ENCODE measurements at places on chromosomes 7 and 10.
A peak's percentile ranks its signal among the peaks of the same experiment; 100 is the strongest.

DNA sequence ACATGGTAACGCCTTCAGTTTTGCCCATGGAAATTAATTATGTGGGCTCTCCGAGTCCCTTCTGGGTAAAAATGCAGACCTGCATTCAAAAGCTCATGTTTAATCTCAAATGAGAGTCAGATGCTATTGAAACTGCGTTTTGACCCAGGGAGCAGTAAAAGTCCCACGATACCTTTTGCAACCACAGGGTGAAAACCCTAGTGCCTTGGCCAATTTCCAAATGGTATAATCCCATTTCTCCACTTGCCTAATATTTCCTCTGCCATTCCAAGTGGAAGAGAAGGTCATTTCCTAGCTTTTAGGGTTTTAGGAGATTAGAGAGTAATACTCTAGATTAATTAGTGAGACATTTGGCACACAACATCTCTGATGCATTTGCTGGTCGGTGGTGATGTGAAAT is 132.5 kb downstream of the NRP1 start:
- DNase-seq = no peak

- DNase-seq = no peak
These were observed 24.3 kb upstream of the PPP2R2D start for GRCh38 chr10:131876508-131876907.

DNA sequence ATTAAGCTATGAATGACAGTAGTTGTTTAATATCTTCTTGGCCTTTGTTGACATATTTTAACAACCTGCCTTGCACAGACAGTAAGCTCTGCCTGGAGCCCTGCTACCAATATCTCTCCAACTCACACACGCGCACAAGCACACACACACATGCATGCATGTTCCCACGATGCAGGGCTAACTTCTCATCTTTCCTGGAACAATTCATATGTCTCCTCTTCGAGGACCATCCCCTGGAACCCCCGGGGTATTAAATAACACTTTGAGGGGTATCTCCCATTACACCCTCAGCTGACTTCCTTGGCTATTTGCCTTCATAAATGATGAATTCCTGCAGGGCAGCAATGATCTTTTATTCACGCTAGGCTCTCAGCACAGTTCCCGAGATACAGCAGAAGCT is 258.0 kb downstream of the TRIL start:
- no peak for DNase-seq

GRCh38 chr10:22429981-22430421 is 84.7 kb downstream of the SPAG6 start:
- DNase-seq = no peak

- no peak for DNase-seq
These were observed 14.5 kb upstream of the FAM204A start for GRCh38 chr10:118356628-118357027.

GRCh38 chr7:24665564-24666294 is 91.5 kb downstream of the GSDME start:
- peak; percentile 30 for DNase-seq

DNA sequence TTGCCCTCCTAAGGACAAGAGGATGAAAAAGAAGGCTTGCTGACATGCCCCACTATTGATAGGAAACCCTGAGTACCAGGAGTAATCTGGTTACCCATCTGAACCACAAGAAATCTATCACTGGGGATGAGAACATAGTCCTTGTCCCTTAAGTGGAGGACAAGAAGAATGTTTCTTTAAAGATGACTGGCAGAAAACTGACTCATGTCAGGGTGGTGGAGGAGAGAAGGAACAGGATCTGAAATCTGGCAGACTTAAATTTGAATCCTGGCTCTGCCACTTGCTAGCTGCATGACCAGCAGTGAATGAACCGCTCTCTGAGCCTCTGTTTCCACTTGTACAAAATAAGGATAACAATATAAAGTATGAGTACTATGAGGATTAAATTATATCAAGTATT is 38.9 kb upstream of the XPNPEP1 start:
- no peak for DNase-seq

DNA sequence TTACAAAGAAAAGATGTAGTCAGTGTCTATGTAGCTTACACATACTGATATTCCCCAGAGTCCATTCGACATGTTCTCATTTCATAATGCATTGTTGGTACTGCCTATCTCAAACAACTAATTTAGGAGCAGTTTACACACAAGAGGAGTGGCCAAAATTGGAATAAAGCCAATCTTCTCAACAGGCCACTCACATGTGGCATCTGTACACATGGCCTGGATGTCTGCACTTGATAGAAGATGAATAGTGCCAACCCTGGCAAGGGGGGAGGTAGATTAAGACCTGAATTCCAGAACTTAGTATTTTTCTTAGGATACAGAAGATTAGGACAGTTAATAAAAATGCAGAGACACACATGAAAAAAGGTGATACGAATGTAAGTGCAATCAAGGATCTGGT is 125.3 kb upstream of the STARD3NL start:
- DNase-seq = no peak

- no peak for DNase-seq
These were observed at the start of gene BEND7 for GRCh38 chr10:13528875-13529713. TSS of gene BEND7 (minus strand) at chr10:13529014. CDS start at chr10:13528533, 481 bp downstream.

GRCh38 chr10:131902211-131902610 is 1.4 kb downstream of the PPP2R2D start:
- no peak for DNase-seq

DNA sequence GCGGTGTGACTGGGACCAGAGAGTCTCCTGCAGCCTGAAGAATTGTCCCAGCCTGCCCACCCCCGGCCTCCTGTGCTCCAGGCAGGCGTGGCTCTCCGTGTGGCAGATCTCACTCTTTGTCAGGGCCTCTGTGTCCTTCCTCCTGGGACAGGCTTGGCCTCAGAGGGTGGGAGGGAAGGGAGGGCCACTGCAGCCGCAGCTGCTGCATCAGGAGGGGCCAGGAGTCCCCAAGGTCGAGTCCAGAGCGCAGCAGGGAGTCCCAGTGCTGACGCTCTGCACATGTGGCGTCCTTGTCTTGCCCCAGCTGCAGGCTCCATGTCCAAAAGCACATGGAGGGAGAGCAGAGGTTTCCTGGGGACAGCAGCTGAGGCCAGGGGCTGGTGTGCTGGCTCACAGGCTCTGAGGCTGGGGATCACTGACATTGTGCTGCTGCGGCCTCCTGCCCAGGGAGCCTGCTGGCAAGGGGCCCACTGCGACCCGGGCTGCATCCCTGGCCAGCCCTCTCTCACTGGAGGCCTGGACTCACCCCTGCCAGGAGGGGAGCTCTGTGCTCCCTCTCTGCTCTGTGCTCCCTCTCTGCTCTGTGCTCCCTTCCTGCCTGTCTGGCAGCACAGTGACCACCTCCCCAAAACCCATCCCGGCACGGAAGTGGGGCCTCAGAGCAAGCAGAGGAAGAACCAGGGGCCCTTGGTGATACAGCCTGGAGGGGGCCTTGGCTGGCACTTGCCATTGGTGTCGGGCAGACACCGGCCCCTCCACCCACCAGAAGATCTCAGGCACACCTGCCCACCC is 114.6 kb upstream of the RET start:
- no peak for DNase-seq

DNA sequence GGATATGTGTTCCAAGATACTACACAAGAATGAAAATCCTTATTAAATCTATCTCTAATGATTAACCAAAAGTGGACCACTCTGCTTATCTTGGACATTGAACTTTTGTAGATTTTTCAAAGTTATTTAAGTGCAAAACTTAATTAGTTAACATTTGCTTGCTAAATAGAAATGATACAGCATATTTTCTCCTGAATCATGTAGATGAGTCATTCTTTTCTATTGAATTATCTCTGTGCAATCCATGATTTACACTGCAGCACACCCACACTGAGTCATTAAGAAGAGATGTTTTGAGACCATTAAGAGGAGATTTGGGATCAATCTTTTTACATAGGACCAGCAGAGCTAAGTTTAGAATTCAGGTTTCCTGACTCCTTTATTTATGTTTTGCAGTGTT is 6.6 kb upstream of the ABCC2 start:
- no peak for DNase-seq

GRCh38 chr10:34918060-34918775 is 103.1 kb upstream of the PARD3 start:
- no peak for DNase-seq

GRCh38 chr10:6299234-6299633 is 96.5 kb downstream of the PFKFB3 start:
- DNase-seq = no peak

GRCh38 chr7:128106821-128107220 is 75.6 kb upstream of the LRRC4 start:
- no peak for DNase-seq

DNA sequence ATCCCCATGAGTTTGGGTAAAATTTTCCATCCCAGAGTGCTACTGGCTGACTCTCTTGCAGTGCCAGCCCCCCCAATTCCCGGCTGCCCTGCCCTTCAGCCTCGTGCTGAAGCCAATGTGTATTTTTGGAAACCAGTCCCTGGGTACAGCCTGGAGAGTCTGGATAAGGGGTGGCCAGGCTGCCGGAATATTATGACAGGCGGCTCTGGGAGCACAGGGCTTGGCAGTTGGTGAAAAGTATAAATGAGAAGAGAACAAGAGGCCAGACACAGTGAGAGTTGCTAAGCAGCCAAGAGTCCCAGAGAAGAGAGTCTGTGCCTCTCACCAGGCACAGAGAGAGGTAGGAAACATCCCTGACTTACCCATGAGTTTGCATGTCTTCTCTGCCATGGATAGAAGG is 53.6 kb downstream of the TMEM130 start:
- DNase-seq = no peak

- DNase-seq = no peak
These were observed 94.4 kb upstream of the SKAP2 start for GRCh38 chr7:26958834-26959233.

DNA sequence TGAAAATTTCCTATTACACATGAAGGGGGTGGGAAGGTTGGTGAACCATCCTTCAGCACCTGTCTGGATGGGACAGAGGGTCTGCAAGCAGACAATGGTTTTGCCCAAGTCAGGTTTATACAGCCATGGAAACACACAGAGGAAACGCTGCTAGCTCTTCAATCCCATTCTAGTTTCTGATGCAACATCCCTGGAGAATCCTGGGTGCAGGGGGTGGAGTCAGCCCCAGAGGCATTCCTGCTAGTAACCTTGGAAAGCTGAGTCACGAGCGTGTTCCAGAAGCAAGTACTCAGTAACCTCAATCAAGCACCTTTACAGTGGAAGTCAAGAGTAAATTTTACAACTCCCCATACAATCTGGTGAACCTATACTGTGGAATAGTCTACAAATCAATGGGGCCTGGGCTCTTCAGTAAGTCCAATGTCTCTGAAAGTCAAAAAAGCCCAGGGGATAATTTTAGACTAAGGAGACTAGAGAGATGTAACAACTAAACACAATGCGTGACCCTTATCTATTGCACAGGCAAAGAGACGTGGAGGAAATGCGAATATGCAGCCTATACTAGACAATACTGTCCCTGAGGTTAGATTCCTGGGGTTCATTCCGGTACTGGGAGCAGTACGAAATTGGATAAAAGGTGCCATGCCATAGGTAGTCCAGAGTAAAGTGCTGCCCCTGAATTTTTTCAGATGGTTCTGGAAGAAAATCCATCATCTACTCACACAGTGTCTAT is 95.4 kb downstream of the ZRANB1 start:
- DNase-seq = no peak

- no peak for DNase-seq
These were observed 219.7 kb downstream of the TRIL start for GRCh38 chr7:28738412-28738811.

DNA sequence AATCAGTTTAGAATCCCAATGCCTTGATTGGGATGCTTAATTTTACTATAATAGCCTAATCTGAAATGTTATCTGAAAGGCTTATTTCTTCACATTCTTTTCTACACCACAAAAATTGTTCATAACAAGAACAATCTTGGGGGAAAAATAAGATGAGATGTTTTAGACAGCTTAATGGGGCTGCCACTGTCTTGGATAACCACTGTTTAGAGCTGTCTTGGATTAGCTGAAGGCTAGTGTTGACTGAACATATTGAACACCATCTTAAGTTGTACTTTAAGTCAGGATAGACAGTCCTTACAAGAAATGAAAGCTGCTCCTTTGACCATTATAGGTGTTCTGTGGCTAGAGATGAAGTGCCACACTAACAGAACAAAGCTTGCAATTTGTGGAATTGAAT is 501.3 kb downstream of the GFRA1 start:
- DNase-seq = no peak

DNA sequence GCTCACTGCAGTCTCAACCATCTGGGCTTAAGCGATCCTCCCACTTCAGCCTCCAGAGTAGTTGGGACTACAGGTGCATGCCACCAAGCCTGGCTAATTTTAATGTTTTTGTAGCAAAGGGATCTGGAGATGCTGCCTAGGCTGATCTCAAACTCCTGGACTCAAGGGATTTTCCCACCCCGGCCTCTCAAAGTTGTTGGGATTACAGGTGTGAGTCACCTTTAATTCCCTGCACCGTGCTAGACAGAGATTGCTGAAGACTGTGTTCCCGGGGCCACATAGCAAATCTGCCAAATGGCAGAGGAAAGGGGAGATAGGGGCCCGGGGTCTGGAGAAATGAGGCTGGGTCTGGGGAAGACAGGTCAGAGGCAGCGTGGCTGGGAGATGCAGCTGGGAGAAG is 20.6 kb upstream of the PSMG3 start:
- DNase-seq = no peak

DNA sequence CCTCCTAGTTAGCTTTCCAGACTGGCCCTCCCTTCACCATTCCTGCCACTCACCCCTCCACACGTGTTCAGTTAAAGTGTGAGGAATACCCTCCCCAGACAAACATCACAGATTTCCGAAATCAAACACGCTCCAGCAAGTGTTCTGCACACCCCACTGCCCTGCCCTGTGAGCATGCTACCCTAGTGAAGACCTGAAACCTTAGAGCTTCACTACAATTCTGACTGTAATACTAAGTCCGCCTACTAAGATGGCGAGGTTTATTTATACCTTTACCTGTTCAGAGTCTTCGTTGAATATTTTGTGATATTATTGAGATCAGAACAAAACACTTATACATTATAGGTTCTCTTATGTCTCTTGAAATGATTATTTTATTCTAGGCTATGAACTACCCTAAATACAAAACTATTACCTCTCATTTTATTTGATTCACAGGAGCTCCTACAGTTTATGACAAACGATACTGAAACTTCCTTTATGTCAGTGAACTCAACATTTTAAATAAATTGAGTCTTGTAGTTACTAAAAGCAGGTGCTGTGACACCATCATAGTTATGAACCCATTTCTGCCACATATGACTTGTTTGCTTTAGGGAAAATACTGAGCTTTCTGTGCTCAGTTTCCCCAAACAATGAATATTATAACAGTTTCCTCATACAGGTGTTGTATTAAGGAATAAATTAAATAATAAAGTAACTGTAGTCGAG is 8.6 kb downstream of the SCIN start:
- DNase-seq = no peak

- DNase-seq = no peak
These were observed 4.4 kb upstream of the LZTS2 start for GRCh38 chr10:100995181-100995580.

GRCh38 chr10:117948493-117948892 is 98.2 kb downstream of the RAB11FIP2 start:
- DNase-seq = no peak

DNA sequence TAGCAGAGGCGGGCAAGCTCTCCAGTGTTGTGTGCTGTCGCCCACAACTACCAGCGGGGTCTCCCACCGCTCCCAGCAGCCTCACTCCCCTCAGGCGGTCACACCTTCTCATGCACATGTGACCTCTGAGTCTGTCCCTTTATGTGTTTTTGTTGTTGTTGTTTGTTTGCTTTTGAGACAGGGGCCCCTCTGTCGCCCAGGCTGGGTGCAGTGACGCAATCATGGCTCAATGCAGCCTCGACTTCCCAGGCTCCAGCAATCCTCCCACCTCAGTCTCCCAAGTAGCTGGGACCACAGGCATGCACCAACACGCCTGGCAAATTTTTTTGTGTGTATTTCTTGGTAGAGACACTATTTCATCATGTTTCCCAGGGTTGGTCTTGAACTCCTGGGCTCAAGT is 1.5 kb downstream of the CPSF4 start:
- DNase-seq = no peak

All from NCI-H1105 (cell line).